ENCODE measurements at places on chromosomes 4 and X.

- no peak for DNase-seq
These were observed 272.9 kb downstream of the PPP1R2C start for GRCh38 chrX:42505016-42505415.

- DNase-seq: no peak
These were observed 174.9 kb upstream of the SMARCAD1 start for GRCh38 chr4:94032754-94033153.

DNA sequence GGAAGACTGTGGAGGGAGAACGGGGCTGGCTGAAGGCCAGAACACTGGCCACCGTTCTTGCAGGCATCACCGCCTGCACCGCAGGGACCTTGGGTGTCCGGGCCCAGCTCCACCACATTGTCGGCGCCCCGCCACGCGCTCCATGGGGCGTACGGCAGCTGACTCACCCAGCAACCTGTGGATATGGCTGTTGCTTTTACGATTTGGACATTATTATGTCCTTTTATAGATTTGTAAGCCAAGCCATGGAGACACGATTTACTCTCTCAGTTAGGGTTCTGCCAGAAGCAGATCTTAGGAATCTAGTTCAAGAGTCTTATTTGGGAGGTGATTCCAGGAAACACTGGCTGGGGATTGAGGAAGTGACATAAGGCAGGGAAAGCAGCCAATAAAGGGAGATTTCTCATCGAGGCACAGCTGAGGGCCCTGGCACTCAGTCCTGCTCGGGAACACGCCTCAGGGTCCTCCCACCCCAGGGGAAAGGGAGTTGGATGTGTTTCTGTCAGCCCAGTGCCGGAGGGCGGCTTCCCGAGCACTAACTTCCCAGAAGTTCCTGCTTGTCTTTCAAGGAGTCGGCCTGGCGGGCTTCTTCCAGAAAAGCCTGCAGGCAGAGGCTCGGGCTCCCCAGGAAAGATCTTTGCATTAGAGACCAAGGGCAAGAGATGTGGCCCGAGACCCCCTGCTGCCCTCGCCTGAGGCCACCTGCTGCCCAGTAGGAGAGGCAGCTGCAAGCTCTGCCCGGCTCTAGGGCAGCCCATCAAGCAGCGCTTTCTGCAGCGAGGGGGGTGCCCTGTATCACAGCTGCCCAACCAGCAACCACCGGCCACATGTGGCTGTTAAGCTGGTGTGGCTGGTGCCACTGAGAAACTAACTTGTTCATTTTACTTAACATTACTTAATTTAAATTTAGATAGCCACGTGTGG is 52.9 kb downstream of the CRMP1 start:
- no peak for DNase-seq

- no peak for DNase-seq
These were observed 22.4 kb upstream of the XAGE2 start for GRCh38 chrX:52346174-52347165.

- DNase-seq: no peak
These were observed 21.5 kb downstream of the RTL5 start for GRCh38 chrX:72110051-72110875.

DNA sequence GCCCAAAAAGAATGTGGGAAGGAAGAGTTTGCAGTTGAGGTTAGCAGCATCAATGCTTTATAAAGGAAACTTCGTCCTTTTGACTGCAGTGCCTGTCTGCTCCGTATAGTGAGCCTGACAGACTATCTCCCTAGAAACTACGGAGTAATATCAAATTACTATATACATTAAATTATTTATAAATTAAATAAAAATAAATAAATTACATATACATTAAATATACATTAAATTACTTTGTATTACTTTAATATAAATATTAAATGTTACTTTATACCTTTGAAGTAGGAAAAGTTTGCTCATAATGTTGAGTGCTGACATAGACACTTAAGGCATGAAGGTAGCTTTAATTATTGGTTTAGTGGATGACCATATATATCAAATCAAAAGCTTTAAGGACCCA is 165.2 kb downstream of the IL15 start:
- DNase-seq: no peak

DNA sequence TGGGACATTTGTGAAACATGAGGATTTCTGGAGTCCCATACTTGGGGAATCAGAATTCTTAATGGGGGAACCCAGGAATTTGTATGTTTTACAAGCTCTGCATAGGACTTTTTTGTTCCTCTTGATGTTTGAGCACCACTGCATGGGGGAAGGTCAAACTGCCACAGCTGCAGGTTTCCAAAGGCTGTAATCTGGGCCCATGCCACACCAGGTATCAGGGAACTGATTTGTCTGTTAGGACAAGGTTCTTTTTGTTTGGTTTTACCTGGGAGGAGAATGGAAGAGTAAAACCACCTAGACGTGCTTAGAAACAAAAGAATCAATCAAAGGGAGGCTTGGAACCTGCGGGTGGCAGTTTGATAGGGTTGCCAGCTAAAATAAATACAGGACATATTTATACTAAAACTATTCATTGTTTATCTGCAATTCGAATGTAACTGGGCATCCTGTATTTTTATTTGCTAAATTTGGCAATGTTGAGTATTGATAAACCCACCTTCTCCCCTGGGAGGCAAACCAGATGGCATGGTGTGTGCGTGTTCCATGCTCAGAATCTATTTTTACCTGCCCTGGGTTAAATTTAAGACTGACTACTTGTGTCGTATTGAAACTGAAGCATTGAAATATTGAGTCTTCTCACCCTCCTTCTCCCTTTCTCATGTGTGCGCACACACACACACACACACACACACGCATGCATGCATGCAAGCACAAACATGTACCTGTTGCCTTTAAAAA is 63.7 kb downstream of the TMEM164 start:
- DNase-seq: no peak

DNA sequence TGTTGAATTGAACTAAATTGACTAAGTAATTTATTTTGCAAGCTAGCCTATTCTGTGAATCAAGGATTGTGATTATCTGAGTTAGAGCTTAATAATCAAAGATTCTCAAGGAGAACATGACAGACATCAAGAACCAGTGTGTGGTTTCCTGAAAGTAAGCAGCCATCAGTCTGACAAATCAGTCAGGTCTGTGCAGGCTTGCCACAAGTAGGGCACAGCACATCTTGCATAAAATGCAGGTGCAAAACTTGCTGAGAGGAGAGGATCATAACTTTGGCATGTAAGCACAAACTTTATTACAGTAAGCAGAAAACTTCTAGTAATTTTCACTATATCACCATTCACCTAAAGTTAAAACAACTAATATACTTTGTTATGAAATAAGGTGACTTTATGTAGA is 22.5 kb downstream of the FAM241A start:
- DNase-seq: no peak

DNA sequence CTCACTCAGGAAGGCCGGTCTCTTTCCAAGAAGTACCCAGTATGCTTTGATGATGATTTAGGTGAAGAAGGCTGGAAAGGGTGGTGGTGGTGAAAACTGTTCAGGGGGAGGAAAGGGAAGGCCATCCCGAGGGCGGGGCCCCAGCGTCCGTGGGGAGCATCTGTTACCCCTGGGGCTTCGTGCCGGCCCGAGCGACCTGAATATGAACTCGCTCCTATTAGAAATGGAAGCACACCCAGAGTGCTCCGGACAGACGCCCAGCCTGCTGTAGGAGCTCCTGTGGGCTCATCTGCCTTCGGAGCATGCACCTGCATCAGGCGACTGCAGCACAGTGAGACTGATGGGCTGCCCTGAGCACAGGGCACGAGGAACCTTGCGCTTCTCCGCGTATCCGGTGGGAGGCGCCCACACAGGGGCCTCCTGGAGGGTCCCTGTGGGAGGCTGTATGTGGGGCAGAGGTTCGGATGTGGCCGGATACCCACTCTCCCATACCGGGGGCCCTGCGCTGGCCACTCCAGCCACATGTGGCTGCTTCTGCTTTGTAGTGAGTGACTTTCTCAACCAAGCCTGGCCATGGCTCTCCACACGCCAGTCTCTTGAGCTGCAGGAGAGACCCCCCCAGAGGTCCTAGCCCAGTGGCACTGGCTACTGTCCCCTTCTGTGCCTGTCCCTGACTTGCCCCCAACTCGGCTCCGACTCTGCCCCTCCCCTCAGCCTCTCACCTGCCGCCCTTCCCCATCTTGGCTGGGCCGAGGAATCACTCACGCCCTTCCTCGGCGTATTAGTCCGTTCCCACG is 36.7 kb downstream of the FGFRL1 start:
- no peak for DNase-seq

GRCh38 chrX:130144509-130144908 is 21.1 kb downstream of the AIFM1 start:
- no peak for DNase-seq

DNA sequence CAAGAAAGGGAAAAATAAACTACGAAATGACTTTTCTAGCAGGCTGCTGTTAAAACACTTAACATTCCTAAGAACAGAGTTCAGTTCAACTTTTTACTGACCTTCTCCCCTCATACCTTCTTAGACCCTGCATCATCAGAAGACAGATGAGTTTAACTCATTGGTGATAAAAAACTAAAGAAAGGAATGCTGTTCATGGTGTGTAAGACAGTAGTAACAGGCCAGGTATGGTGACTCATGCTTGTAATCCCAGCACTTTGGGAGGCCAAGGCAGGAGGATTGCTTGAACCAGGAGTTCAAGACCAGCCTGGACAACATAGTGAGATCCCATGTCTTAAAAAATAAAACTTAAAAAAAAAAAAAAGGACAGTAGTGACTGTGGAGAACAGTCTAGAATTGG is 16.2 kb downstream of the RBM47 start:
- DNase-seq: no peak

DNA sequence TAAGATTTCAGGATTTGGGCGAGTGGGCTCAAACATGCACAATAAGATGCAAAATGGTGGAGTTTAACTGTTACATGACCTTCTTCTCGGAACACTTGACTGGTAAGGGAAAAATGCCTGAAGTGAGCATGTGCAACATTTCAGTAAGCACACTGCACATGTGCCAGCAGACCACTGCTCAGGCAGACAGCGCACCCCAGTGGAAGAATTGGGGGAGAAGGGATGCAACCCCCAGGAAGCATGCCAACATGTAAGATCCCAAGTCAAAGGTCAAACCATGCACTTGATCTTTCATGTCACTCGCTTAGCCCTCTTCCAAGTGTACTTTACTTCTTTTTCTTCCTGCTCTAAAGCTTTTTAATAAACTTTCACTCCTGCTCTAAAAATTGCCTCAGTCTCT is 256.3 kb downstream of the CENPC start:
- DNase-seq: no peak

DNA sequence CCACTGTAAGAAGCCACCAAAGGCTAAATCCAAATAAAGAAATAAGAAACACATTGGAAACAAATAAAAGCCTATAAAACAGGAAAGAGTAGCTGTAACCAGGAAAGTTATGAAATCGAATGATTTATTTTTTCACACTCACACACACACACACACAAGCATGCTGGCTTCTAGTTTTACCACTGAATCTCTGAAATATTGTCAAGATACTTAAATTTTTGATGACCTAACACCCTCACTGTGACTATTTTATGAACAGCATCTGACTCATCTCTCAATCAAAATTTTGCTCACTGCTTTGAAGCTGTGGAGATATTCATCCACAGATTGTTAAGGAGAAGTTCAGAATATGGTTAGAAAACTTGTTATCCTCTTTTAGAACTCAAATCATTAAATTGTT is 13.9 kb upstream of the GABRB1 start:
- DNase-seq: no peak

DNA sequence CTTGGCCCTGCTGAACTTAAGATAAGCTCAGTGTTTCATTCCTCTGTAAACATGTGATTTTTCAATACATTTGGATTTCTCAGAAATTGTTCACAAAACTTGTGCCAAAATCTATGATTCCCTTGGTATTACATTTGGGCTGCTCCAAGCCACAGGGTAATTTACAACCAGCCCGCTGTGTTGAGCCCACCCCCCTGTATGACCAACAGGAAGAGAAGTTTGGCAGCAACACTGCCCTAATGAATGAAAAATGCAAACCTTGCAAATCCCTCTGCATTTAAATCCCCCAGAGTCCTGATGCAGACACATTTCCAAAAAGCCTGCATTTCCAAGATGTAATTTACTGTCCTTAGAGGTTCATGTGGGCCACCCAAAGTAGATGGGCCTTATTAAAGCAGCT is 34.1 kb upstream of the GAB1 start:
- DNase-seq: no peak

DNA sequence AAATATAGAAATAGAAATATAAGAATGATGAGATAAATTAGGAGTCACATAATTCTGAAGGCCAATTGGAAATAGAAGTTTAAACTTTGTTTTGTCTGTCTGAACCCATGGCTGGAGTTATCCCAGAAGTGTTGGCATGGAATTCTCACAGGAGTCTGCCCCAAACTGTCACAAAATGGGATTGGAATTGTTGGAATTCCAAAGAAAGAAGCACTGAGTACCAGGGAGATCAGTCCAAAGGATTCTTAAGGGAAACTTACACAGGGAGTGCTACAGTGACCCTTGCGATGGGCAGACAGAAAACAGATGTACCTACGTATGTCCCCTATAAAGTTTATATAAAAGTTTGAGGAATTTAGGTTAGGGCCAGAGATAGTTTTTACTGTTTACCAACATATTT is 1607.7 kb downstream of the ARAP2 start:
- DNase-seq: no peak

DNA sequence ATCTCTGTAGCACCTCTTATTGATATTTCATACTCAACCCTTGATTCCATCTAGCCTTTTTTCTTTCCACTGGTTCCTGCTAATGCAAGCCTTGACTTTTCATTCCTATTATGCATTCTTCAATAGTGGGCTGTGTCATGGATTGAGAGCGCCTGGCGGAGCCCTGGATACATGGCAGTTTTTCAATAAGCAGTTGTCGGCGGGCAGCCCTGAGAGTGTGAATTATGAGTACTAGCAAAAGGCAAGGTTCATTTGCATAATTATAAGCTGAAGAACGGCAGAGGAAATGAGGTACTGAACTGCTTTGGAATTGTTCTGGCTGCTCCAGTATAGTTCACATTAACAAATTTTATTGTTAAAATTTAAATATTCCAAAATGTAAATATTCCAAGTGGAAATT is 339.7 kb upstream of the VCX start:
- no peak for DNase-seq

- DNase-seq: no peak
These were observed 135.1 kb upstream of the PACRGL start for GRCh38 chr4:20565075-20565721.

GRCh38 chrX:72028701-72029470 is 102.8 kb downstream of the RTL5 start:
- DNase-seq: no peak

DNA sequence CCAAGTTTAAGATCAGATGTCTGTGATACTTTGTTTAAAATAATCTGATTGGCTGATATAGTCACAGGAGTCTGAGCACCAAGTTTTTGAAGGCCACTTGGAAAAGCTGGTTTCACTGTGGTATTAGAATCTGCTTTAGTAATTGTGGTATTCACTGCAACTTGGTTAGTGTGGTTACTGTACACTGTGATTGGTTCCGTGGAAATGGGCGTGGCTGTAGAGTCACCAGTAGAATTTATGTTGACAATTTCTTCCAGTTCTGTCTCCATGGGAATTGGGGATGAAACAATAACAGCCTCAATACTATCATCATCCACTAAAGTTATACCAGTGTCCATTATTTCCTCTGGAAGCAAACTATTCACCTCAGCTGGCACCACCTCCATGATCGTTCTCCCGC is 26.2 kb downstream of the LIN54 start:
- DNase-seq: no peak

Data from memory B cell (primary cell).